ENCODE measurements at places on chromosomes 4 and X. TPM values are rescaled to one million over a fixed set of nuclear protein-coding genes. Genes with fewer than 3 reads are reported as not detected.
A peak's percentile ranks its signal among the peaks of the same experiment; 100 is the strongest.

DNA sequence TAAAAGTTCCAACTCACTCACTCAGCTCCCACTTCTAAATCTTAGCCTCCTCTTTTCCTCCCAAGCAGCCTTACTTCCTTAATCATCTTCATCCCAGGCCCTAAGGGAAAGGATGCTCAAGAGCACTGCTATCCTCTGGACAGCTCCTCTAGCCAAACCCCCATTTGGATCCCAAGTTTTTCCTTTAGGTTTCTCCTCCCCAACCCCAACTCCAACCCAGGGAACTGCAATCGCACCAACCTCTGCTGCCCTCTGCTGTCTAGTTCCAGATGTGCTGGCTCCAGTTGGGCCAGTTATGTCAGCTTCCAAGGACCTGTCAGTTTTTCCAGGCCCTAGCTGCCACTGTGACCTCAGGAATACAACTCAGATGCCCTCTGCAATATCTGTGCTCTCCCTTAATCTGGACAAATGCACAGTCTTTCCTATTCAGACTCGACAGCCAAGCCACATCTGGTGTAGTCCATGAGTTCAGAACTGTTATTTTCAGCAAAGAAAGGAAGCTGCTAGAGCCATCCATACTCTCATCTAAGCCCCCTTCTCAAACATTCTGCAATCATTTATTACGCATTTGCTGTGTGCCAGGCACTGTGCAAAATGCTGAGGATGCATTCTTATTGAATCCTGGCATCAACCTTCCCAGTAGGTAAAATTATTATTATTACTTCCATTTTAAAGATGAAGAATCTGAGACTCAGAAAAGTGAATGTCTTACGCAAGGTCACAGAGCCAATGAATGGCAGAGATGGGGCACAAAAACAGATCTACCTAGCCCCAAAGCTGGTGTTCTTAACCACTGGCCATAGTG, 12.3 kb upstream of the XPNPEP2 start:
- peak; percentile 81 for DNase-seq

- DNase-seq = no peak
These were observed 54.5 kb upstream of the FBXW7 start for GRCh38 chr4:152590179-152591031.

- no peak for DNase-seq
These were observed 80.2 kb downstream of the VCX2 start for GRCh38 chrX:8090906-8091305.

GRCh38 chrX:17500145-17500579, 125.2 kb downstream of the NHS start:
- DNase-seq = peak; percentile 80

DNA sequence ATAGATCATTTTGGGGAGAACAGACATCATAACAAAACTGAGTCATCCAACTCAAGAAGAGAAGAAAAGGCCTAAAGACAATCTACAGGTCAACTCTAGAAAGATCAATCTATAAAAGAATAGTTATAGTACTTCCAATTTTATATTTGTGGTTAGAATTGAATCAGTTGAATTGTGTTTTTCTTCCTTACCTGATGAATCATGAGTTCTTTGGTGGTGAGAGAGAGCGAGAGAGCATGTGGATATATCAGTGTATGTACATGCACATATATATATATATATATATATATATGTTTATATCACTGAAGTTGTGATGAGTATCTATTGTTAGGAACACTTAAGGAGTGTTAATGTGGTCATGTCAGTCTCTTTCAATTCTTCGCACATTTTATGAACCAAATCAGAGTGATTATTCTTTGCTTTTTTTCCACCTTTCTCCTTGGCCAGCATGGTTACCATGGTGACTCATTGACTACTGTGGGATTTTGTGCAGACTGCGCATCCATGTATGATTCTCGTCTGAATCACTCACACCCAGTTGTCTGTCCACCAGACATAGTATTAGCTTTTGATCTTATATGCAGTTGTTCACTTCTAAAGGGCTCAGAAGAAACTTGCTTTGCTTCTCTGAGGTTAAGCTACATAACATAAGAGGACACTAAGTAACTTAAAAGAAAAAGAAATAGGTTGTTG, 90.4 kb upstream of the RAB40AL start:
- DNase-seq = no peak

GRCh38 chrX:107421337-107421861, 28.1 kb upstream of the FRMPD3 start:
- DNase-seq = no peak

DNA sequence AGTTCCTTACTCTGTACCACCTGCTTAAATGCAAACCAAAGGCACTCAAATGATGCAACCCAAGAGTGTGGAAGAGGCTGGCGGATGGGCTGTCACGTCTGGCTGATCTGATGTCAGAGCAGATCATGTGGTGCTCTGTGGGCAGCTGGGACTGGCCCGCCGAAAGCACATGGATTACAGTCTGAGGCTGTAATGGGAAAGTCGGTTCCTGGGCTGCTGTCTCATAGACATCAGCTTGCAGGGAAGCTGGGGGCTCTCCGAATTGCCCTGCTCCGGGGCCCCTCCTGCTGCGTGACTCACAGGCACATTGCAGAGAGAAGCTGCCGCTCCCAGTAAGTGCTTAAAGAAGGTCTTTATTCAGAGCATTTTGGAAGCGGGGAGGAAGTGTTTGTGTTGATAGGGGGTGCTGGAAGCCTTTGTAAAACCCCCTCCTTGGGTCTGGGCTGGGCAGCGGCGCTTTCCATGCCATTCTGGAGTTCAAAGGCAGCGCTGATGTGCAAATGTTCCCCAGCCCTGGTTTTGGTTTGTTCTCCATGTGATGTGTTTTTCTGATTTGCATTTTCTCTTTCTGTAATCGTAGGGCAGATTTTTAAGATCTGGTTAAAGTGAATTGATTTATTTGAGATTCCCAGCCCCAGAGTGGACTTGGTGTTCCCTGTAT, 181.1 kb downstream of the LARP7 start:
- peak; percentile 8 for DNase-seq

GRCh38 chr4:57373991-57374390, 263.8 kb upstream of the IGFBP7 start:
- no peak for DNase-seq

- no peak for DNase-seq
These were observed 72.7 kb upstream of the SLIT2 start for GRCh38 chr4:20178902-20179576.

- peak; percentile 2 for DNase-seq
These were observed 1.8 kb downstream of the LNX1 start for GRCh38 chr4:53589511-53589910.

GRCh38 chr4:180650273-180650672, 1592.9 kb upstream of the TENM3 start:
- no peak for DNase-seq

DNA sequence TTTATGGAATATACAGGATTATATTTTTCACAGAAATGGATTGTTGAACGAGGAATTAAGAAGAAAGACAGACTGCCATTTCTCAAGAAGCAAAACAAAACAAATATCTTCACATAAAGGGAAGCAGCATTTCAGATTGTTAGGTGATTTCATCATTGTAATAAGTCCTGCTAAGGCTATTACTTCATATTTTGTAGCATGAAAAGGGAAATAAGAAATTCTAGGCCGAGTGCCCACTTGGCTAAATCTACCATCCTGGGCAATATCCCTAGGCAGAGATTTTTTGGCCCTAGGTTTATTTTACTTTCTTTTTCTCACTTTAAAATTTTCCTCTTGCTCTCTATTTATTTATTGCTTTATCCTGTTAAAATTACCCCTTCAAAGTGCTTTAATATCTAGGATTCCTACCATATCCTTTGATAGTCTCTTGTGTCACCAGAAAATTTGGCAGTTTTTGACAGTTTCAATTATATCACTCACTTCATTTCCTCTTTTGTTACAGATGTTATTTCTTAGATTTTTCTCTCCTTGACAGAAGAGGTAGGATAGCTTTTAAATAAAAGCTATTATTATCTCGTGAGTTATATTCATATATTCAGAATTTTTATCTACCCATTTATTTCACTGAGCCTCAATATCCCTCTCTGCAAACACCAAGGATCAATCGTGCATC, 142.3 kb downstream of the PDGFC start:
- DNase-seq = no peak

- DNase-seq = no peak
These were observed 16.3 kb upstream of the PLCXD1 start for GRCh38 chrX:264634-265455.

- peak; percentile 67 for DNase-seq
These were observed 38.5 kb upstream of the TAPT1 start for GRCh38 chr4:16264798-16265197.

DNA sequence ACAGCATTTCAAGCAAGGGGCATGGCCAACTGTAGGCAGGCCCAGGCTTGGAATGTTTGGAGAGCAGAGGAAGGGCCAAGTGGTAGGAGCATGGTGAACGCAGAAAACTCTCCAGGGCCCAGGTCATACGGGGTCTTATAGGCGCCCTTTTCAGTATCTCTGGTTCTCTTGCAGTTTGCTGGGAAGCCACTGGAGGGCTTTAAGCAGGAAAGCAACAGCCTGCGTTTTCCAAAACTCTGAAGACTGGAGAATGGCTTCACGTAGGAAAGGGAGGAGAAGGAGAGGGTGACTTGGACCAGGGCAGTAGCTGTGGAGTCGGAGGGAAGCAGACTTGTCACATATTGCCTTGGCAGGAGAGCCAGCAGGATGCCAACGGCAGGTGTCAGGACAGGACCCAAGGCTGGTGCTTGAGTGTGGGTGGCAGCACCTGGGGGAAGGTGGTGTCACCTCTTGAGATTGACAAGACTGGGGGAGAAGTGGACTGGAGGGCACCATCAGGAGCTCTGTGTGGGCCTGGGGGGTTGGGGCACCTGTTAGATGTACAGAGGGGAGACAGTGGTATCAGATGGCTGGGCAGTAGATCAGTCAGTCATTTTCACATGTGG, 21.9 kb downstream of the TKTL1 start:
- DNase-seq = peak; percentile 53

Gene GAGE12H
- not detected for total RNA-seq

Gene TRPC3
- not detected for total RNA-seq

Gene NBDY
- 5.0 TPM for total RNA-seq

Gene SCRG1
- total RNA-seq = not detected

Gene RAB41
- not detected for total RNA-seq

Gene UGT2B10
- total RNA-seq = 0.25 TPM

Gene FOXR2
- not detected for total RNA-seq

Gene NIPAL1
- total RNA-seq = 16.5 TPM

Gene GPC3
- total RNA-seq = 1.3 TPM

Gene GYPE
- total RNA-seq = not detected

Measured in HT-29 (cell line).